CD4-positive, alpha-beta T cell treated with Interleukin-4 for 4 hours (primary cell): ENCODE measurements at places on chromosomes 16 and 17.

- no peak for DNase-seq
These were observed 207.1 kb upstream of the N4BP1 start for GRCh38 chr16:48817032-48817431.

GRCh38 chr17:1159431-1160180 lies 20.2 kb downstream of the ABR start:
- DNase-seq: no peak

DNA sequence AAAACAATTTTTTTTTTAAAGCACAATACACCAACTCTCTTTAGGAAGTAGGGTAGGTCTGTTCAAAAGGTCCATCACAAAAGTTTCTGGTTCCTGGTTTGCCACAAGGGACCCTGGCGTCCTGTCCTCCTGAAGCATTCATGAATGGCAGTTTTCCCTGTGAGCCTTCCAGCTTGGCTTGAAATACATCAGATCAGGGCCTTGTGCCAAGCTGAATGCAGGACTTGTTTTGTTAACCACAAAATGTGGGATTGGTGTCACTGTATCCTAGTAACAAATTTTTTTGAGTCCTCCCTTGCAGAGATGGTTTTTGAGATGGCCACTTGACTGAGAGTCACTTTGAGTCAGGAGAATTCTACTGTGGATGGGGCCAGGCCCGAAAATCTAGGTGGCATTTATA lies 3.9 kb downstream of the GNAO1 start:
- no peak for DNase-seq

DNA sequence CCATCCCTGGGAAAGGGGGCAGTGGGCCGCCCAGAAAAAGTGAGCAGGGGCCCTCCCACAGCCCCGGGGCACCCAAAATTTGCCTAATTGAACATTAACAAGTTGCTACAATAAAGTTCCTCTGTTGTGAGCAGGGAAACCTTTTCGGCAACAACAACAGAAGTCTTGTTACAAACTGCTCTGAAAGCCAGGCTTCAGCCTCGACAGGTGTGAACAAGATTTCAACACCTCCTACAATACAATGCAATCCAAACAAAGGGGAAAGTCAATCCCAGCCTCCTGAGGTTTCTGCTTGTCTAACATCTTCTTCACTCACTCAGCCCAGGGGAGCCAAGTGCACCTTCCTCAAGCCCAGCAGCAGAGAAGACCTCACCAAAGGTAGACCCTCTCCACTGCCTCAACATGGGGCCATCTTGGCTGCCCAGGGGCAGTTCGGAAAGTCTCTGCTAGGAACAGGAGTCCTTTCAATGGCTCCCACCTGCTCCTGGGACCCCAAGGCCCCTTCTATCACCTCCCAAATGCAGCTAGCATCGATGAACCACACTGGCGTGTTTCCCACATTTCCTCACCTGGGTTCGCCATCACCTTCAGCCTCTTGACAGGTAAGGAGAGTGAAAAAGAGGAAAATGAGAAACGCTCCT lies 19.1 kb downstream of the ZFHX3 start:
- DNase-seq: no peak

- DNase-seq: no peak
These were observed 10.7 kb downstream of the WIPI1 start for GRCh38 chr17:68446626-68447041.

DNA sequence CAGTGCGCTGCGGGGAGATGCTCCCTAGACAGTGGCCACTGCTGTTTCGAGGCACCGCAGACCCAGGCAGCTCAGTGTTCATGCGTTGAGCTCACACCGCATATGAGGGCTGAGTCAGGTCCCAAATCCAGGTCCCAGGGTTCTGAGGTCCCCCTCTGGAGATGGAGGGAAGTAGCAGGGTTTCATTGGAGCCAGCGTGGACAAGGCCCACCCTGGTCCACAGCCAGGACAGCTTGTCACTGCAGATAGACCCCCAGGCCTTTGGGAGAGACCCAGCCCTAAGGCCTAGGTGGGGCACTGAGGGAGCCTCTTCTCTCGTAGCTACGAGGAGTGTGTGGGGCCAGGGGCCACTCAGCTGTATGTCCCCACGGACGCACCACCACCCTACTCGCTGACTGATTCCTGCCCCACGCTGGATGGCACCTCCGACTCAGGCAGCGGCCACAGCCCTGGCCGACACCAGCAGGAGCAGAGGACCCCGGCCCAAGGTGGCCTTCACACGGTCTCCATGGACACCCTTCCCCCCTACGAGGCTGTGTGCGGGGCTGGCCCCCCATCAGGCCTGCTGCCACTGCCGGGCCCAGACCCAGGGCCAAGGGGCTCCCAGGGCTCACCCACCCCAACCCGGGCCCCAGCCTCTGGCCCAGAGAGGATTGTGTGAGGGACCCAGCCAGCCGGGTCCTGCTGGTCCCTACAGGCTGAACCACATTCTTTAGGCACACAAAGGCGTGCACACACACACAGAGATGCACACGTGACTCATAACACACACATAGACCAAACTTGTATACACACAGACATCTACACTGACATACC lies 53.4 kb downstream of the BEAN1 start:
- DNase-seq: no peak

DNA sequence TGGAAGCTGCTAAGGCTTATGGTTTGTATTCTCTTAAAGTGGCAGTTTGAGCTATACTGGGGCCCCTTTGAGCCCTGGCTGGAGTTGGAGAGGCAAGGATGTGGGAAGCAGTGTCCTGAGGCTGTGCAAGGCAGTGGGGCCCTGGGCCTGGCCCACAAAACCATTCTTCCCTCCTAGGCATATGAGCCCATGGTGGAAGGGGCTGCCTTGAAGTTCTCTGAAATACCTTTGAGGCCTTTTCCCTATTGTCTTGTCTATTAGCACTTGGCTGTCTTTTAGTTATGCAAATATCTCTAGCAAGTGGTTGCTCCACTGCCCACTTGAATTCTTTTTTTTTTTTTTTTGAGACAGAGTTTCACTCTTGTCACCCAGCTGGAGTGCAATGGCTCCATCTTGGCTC lies 119.2 kb downstream of the PCTP start:
- no peak for DNase-seq

DNA sequence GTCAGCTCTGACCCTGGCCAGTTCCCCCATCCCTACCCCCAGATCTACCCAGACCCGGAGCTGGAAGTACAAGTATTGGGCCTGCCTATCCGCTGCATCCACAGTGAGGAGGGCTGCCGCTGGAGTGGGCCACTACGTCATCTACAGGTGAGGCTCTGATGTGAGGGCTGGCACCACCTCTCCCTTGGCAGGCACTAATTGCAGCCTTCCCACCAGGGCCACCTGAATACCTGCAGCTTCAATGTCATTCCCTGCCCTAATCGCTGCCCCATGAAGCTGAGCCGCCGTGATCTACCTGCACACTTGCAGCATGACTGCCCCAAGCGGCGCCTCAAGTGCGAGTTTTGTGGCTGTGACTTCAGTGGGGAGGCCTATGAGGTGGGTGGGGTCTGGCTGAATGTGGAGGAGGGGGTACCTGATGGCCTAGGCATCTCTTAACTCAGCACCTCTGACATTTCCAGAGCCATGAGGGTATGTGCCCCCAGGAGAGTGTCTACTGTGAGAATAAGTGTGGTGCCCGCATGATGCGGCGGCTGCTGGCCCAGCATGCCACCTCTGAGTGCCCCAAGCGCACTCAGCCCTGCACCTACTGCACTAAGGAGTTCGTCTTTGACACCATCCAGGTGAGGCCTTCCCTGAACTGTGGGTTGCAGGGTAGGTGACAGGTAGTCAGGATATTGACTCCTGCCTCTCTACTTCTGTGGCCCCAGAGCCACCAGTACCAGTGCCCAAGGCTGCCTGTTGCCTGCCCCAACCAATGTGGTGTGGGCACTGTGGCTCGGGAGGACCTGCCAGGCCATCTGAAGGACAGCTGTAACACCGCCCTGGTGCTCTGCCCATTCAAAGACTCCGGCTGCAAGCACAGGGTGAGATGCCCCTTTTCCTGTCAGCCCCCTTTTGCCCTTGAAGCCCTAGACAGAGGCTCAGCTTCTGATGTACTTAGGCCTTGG lies 4.3 kb downstream of the TRAF4 start:
- DNase-seq: no peak

- peak; percentile 75 for DNase-seq
These were observed 550 bp upstream of the RNF213 start for GRCh38 chr17:80260069-80260535.

DNA sequence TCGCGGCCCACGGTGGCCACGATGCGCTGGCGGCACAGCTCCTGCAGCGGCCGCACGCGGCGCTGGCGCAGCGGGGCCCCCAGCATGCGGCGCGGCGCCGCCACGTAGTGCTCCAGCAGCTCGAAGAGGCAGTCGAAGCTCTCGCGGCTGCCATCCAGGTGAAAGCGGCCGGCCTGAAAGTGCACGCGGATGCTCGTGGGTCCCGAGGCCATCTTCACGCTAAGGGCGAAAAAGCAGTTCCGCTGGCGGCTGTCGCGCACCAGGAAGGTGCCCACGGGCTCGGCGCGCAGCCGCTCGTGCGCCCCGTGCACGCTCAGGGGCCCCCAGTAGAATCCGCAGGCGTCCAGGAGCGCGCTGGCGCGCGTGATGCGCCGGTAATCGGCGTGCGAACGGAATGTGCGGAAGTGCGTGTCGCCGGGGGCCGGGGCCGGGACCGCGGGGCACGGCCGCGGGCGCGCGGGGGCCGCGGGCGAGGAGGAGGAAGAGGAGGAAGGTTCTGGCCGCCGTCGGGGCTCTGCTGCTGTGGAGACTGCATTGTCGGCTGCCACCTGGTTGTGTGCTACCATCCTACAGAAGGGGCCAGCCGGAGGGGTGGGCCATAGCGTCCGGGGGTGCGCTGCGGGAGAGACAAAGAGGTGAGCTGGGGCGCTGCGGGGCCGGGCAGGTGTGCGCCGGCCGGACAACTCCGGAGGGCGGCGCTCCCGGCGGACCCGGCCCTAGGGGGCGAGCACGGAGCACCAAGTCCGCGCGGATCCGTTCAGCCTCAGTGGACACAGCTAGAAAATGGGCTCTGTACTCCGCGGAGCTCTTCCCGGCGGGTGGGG lies 879 bp downstream of the SOCS1 start:
- peak; percentile 60 for DNase-seq

- no peak for DNase-seq
These were observed 86.4 kb upstream of the MYOCD start for GRCh38 chr17:12579288-12579687.

DNA sequence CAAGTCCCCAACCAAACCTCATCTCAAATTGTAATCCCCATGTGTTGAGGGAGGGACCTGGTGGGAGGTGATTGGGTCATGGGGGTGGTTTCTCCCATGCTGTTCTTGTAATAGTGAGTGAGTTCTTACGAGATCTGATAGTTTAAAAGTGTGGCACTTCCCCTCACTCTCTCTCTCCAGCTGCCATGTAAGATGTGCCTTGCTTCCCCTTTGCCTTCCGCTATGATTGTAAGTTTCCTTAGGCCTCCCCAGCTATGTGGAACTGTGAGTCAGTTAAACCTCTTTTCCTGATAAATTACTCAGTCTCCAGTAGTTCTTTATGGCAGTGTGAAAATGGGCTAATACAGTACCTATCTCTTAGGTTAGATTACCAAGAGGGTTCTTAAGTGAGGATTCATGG lies 5.8 kb downstream of the PMFBP1 start:
- no peak for DNase-seq

GRCh38 chr17:28381141-28381825 lies 9.8 kb downstream of the SARM1 start:
- DNase-seq: no peak

GRCh38 chr16:67447508-67448076 lies 16.7 kb downstream of the HSD11B2 start:
- DNase-seq: peak; percentile 46

DNA sequence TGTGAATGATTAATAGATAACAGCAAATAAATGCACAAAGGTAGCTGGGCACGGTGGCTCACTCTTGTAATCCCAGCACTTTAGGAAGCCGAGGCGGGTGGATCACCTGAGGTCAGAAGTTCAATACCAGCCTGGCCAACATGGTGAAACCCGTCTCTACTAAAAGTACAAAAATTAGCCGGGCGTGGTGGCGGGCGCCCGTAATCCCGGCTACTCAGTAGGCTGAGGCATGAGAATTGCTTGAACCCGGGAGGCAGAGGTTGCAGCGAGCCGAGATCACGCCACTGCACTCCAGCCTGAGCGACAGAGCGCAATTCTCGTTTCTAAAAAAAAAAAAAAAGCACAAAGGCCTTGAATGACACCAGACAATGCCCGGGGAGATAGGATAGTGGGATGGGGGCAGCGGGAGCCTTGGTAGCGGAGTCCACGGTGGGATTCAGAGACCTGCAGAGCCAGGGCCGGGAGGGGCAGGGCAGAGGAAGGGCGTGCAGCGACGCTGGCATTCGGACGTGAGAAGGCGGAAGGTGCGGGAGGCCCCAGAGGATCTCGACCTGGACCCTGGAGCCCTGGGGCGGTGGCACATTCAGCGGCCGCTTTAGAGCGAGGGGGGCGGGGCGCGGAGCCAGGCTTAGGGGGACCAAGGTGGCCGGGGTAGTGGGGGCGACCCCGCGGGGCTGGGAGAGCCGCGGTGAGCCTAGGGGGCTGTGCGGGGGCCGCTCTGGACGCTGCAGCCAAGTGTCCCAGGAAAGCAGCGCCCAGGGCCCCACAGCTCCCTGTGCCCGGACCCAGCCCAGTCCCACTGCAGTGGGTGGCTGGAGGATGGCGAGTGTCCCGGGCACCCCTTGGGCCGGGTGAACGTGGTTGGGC lies 999 bp upstream of the FLYWCH2 start:
- DNase-seq: no peak

- DNase-seq: no peak
These were observed 1.0 kb downstream of the SLC46A1 start for GRCh38 chr17:28404812-28405570.

DNA sequence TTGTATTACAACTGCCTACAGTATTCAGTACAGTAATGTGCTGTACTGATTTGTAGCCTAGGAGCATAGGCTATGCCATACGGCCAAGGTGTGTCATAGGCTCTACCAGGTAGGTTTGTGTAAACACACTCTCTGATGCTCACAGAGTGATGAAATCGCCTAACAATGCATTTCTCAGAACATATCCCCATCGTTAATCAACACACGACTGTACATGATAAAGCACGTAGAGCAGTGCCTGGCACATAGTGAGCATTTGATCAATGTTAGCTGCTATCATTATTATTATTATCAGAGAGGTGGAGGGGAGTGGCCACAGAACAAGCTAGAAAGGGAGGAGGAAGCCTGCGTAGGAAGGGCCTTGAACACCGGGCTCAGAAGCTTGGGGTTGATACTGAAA lies 81.1 kb upstream of the LHX1 start:
- no peak for DNase-seq

- DNase-seq: no peak
These were observed 243.9 kb downstream of the PARN start for GRCh38 chr16:14386115-14386514.
